ENCODE measurements at places on chromosomes 13 and 19.

DNA sequence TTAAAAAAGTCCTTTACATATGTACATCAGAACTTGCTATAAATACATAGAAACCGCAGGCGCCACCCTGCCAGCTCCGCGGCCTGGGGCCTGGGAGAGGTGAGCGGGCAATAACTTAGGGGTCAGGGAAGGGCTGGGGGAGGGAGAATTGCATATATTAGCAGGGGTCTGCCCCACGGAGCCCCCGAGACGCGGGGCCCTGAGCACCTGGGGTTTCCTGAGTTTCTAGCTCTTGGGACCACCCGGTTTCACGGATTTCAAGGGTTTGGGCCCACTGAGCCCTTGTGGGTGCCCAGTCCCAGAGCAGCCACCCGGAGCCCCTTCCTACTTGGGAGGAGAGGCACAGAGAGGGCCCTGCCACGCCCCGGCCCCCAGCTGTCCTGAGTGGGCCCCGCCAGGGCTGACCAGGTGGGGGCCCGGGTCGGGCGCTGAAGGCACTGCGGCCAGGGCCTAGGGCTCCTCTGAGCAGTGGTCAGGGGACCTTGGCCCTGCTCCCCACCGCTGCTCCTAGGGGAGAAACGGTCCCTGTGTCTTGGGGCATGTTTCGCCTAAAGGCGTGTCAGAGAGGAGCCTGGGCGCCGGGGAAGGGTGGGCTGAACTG lies 4.0 kb downstream of the GPX4 start:
- no peak for DNase-seq

DNA sequence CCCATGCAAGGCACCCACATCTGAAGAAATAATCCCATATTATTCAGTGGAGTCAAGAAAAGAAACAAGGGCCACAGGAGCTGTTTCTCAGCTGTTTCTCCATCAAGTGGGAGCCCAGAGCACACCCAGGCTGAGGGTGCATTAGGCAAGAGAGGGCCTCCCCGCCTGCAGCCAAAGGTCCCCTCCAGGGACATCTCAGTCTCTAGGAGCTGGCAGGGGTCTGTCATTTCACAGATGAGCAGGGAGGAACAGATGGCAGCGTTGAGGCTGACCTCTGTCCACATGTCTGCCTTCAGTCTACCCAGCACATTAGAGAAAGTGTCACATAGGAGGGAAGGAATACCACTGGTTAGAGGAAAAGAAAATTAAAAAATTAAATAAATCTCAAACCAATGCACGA lies 157.7 kb downstream of the ZNF536 start:
- DNase-seq, result no peak

DNA sequence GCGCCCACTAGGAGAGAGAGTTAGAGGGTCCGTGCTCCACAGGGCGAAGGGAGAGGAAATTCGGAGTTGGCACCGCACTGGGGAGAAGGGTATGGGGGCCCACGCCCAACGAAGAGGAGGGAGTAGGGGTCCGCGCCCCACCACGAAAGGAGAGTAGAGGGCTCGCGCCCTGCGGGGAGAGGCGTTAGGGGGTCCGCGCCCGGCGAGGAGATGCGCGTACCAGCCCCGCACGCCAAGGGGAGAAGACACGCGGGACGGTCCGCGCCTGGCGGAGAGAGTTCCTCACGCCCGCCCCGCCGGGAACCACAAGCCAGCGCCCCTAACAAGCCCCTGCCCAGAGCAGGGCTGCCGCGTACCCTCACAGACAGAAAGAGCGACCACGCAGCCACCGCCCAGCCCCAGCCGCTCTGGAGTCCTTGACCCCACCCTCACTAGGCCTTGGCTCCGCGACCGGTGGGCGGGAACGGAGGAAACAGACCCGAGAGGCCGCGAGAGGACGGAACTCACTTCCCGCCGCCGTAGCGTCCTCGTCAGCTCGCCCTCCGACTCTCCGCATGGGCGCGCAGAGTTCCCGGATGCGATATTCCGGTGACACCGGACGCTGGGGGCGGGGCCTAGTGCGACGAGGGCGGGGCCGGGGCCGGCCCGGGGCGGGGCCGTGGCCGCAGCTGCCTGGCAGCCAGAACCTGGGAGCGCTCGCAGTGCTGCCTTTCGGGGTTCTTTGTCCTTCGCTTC lies 20.0 kb upstream of the ZSCAN18 start:
- DNase-seq, result peak; percentile 80

DNA sequence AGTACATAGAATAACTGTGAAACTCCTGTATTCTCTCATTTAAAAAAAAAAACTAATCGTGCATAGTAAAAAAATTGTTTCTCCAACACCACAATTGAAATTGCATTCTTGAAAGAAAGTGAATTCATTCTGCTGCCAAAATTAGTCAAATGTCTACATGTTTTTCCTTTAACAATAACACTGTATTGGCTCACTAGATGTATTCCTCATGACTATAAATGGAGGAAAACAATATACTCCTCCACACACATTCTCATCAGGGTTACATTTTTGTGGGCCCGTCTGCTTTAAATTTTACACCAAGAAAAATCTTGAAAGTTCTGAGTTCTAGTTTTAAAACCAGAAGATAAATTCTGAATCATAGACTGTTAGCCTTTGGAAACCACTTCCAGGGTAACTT lies 233.6 kb downstream of the KLF12 start:
- DNase-seq, result no peak

- DNase-seq, result no peak
Observed at GRCh38 chr19:50016225-50016807, 8.9 kb downstream of the VRK3 start.

- no peak for DNase-seq
Observed at GRCh38 chr13:93220073-93220472, 6.5 kb upstream of the GPC6 start.

DNA sequence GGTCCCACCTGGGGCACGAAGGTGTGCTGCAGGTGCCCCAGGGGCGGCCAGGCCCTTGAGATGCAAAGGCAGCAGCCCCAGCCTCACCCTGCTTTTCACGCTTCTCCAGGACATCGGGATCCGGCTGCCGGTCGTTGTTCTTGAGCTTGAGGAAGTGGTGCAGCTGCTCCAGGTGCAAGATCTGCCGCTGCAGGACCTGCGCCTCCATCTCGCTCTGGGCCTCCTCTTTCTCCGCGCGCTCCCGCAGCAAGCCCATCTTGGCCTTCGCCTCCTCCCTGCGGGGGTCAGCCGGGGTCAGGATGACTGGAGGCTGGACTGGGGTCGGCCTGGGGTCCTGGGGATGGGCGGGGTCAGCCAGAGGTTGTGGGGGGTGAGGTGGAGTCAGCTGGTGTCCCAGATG lies 21.5 kb upstream of the EMP3 start:
- DNase-seq, result no peak

- DNase-seq, result no peak
Observed at GRCh38 chr19:7851623-7852500, 21.8 kb downstream of the EVI5L start.

- DNase-seq, result peak; percentile 78
Observed at GRCh38 chr19:17576758-17577456, 21.5 kb downstream of the COLGALT1 start.

GRCh38 chr13:54633456-54633855 lies 1604.8 kb downstream of the OLFM4 start:
- peak; percentile 88 for DNase-seq

- DNase-seq, result no peak
Observed at GRCh38 chr13:71499235-71499634, 367.8 kb downstream of the DACH1 start.

DNA sequence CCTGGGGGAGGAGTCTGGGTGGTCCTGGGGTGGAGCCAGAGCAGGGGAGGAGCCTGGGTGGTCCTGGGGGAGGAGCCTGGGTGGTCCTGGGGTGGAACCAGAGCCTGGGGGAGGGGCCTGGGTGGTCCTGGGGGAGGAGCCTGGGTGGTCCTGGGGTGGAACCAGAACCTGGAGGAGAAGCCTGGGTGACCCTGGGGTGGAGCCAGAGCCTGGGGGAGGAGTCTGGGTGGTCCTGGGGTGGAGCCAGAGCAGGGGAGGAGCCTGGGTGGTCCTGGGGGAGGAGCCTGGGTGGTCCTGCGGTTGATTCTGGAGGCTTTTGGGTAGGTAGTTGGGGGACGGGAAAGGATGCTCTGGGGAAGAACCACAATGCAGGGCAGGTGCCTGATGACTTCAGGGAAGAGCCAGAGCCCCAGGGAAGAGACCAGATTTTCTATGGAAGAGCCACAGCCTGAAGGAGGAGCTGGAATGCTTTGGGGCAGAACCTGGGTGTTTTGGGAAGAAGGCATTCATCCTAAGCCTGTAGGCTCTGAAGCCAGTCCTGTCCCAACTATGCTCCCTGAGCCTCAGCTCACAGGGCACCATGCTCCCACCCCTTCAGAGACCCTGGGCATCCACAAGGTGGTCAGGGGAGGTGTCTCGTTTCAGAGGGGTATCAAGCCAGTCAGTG lies 15.0 kb downstream of the MRPS12 start:
- DNase-seq, result no peak

DNA sequence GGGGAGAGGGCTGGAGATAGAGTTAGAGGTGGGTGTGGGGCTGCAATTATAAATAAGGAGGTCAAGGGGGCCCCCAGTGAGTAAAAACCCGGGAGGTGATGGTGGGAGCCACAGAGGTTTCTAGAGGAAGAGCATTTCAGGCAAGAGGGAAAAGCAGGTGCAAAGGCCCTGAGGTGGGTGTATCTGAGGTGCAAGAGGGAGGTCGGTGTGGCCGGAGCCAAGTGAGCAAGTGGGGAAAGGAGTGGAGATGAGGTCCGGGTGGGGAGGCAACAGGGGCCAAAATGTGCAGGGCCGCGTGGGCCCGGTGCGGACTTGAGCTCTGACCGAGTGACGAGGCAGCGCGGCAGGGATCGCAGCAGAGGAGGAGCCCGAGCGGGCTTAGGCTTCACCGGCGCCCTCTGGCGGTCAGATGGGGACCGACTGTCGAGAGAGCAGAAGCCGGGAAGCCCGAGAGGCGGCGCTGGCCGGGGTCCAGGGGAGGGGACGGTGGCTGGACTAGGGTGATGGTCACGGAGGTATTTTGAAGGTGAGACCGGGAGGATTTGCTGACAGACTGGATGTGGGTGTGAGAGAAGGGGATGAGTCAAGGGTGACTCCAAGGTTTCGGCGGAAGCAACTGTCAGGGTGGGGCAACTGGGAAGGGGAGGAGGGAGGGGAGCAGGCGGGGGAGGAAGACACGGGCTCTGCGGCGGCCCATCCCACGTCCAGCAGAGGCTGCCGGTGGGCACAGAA lies 17.7 kb upstream of the SPACA4 start:
- DNase-seq, result peak; percentile 76

DNA sequence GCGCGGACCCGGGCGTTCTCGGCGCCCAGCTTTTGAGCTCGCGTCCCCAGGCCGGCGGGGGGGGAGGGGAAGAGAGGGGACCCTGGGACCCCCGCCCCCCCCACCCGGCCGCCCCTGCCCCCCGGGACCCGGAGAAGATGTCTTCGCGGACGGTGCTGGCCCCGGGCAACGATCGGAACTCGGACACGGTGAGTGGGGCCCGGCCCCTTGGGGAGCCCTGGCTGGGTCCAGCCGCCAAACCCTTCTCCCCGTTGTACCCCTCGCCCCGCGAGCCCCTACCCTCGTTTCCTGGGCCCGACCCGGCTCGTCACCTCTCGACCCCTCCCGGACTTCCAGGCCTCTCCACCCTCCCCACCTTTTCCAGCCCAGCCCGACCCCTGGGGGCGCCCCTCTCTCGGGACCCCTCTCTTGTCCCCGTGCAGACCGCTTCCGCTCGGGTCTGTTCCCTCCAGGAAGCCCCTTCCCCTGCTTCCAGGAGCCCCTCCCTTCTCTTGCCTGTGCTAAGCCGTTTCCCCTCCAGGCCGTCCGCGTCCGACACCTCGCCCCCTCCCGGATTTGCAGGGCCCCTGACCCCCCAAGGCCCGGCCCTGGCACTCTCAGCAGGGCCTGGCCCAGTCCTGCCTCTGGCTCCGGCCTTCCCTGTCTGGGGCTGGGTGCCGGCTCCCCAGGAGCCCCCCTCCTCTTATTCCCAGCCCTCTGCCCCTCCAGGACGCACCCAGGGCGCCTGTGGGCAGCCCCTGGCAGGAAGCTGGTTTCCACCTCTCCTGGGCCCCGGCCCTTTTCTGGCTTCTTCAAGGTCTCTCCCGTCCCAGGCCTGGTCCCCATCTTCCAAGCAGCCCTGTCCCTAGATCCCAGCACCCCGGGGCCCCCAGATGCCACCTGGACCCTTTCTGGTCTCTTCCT lies 632 bp downstream of the MARK4 start:
- DNase-seq, result no peak

GRCh38 chr13:53012707-53013106 lies 15.9 kb upstream of the OLFM4 start:
- DNase-seq, result no peak

DNA sequence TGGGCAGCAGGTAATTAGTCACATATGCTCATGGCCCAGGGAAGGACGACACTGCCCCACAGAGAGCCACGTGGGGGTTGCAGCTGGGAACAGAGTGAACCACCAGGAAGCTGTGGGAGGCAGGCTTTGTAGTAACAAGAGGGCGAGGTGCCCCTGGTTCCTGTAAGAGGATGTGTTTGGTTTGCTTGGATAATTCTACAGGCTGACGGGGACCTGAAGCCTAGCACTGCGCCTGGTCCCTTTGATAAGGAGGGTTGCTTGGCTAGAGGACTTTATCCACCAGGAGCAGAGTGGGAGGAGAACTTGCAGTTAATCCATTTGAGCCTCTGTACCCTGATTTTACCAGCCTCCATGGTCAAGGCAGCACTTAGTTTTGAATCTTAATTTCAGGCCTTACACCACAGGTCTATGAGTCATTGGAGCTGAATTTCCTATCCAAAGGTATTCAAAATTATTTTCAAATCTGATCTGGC lies 67.4 kb upstream of the CLDN10 start:
- DNase-seq, result no peak

- DNase-seq, result no peak
Observed at GRCh38 chr13:109700176-109700575, 86.2 kb downstream of the IRS2 start.

DNA sequence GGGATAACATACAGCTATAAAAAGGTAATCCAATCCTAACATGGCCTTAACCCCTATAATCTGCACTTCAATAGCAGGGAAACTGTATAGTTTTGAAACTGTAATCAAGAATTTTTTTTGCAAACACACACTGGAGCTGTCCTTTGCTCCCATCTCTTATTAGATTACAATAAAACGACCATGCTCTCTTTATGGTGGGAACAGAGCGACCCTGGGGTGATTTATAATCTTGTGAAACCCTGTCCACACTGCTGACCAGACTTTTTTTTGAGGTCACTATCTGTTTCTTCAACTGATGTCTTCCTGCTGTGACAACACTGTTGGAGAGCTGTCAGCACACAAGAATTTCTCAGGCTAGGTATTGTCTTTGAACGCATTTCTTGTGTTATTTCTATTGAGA lies 35.3 kb downstream of the DACH1 start:
- no peak for DNase-seq

- DNase-seq, result no peak
Observed at GRCh38 chr13:87919956-87920355, 248.8 kb downstream of the SLITRK5 start.
